ENCODE measurements at places on chromosomes 2 and 18.

DNA sequence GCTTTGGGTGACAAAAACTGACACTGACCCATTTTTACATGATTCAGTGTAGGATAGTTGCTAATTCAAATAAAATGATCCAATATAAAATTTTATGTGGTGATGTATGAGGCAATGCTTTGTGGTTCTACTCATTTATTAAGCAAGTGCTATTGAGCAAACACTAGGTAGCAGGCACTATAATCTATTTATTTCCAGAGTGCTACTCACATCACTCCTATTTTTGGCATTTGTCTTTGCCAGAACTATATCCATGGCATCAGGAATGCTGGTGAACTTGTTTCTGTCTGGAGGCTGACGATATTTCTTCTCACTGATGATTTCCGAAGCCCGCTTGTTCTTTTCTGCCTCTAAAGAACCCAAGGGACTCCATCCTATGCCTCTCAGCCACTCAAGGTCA, 84.3 kb downstream of the NEB start:
- no peak for DNase-seq

DNA sequence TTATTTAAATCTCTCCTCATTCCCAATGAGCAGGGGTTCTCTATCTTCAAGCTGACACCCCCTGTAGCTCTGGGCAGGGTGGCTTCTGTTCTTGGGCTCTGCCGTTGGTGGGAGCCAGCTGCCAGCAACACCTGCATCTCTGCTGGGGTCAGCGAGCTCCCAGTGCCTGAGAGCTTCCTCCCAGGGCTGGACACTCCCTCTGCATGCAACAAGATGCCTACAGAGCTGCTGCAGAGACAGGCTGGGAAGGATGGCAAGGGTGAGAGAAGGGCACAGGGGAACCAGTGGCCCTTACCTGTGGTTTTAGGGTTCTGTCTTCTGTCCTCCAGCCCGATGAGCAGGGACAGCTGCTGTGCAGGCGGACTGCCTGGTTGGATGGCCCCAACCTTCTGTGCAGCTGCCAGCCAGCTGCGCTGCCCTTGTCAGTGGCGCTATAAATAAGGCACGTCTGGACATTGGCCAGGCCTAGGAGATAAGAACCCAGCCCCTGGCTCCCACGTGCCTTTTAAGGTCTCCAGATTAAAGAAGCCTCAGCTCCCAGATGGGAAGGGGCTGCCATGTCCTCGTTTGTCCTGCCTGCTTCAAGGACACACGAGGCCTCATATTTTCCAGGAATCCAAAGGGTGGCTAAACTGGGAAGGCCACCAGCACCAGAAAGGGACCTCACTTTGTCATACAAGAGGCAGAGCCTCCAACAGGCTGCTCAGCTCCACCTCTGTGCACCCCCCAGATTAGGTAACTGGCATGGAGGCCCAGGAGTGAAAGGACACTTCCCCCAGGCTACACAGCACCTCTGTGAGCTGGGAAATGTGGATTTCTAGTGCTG, 39.5 kb upstream of the FHL2 start:
- DNase-seq = peak; percentile 32

DNA sequence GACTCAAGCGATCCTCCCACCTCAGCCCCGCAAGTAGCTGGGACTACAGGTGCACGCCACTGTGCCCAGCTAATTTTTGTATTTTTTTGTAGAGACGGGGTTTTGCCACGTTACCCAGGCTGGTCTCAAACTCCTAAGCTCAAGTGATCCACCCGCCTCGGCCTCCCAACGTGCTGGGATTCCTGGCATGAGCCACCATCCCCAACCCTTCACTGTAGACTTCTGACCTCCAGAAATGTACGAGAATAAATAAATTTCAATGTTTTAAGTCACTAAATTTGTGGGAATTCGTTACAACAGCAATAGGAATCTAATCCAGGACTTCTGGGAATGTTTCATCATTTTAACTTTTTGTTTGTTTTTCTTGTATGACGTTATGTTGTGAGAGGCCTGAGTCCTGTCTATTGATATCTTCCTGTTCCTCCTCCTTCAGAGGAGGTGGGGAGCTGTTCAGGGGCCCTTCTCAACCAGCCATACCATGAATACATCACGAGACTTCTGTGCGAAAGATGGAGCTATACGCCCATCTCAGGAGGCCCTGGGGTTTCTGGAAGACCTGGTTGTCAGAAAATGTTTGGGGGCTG, 40.0 kb downstream of the TEX44 start:
- peak; percentile 92 for DNase-seq

DNA sequence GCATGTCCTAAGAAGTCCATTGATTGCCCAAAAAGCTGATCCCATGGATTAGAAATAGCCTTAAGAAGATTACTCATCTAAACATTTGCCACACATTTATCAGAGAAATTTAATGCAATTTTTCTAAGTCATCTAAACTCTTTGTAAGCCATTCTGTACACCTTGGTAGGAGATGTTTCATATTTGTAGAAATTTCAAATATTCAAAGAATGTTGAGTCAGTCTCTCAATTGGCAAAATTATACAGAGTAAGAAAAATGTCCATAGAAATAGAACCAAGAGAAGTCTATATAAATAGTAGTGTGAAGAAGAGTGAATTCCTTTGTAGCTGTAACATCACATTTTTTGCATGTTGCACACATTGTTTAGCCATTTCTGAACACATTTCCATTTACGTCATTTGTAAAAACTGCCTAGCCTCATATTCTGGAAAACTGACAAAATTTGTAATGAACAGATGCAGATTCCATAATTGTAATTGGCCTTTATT, 128.6 kb downstream of the MSTN start:
- peak; percentile 92 for DNase-seq

DNA sequence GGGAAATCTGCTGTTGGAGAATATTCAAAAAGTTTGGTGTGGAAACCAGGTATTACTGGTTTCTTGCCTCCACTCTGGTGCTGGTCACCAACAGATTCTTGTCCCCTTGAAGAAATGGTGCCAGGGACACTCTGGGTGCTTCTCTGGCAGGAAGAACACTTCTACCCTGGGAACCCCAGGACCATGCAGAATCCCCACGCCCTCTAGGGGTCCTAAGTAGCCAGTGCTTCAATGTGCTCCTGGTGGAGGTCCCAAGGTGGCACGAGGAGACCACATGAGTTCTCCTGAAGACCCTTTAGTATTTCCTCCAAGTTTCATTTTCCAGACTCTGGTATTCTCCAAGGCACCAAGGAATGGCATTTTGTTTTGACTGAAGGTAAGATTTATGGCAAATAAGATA, 380.6 kb downstream of the TSN start:
- DNase-seq = peak; percentile 52

All from EH (cell line).